ENCODE measurements at places on chromosomes 16 and 17.
A peak's percentile ranks its signal among the peaks of the same experiment; 100 is the strongest.

DNA sequence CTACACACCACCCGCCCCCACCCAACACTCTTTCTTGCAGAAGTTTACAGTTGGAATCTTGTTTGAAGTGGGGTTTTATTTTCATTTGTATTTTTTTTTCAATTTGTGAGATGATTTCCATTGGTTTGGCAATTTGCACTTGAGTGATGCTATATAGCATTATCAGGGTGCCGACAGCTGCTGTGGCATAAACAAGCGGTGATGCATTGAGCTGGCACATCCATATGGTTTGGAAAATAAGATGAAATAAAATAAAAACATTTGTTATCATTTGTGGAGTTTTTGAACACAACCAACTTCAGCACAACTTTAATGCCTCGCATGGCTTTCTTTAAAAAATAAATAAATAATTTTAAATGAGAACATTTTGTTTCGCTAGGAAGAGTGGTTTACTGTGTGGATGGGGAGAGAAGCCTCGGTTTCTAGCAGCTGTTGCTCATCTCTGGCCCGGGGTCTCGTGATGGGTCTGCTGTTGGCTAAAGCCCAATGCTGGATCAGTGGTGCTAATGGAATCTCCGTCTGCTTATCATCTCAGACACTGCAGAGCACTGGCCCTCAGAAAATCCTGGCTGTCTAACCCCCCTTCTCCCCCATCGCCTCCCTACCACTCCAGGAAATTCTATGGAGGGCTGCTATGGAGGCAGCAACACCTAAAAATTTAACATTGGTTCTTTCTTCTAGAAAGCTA lies 192.3 kb upstream of the MAF start:
- no peak for DNase-seq

DNA sequence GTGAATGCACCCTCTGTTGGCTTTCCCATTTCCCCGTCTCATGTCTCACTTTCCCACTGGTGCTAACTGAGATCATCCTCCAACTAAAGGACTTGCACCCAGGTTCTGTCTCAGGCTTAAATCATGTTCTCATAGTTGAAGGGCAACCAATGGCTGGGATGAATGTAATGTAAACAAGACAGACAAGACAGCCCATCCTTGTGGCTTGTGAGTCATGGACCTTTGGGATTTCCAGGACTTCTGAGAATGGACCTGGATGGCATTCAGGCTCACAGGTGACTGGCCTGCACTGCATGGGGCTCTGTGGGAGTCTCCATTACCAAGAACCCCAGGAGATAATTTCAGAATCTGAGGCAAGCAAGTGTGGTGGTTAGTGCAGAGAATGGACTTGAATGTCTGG lies 347.5 kb downstream of the HAPSTR1 start:
- no peak for DNase-seq

DNA sequence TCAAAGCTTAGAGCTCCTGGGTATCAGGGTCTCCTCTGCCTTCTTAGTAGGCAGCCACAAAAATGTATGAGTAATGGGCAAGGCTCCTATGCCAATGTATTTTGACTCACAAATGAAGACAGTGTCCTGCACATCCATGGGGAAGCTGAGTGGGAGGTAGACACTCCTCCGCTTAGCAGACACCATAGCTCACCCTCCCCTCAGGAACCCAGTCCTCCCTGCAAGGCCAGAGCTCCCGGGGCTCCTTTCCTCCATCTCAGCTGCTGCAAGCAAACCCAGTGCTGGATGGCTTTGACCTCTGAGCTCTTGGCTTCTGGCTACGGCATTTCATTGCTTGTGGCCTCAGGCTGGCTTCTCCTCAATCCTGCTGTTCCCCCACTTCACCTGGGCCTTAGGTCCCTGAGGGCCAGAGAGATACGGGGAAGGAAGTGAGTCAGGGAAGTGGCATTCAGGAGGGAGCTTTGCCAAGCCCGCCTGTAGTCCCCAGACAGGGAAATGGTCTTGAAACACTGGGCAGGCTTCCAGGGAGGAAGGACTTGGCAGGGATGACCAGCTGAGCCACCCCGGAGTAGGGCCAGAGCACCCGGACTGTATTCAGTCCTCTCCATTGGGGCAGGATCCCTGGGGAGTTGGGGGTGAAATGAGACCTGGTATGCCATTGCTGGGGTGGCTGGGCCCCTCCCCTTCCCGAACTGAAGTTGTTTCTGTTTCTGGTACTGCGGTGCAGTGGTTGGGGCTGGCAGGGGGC lies 4.5 kb downstream of the ABCC3 start:
- DNase-seq: peak; percentile 33

GRCh38 chr17:4946312-4946976 lies 1.9 kb downstream of the PFN1 start:
- peak; percentile 21 for DNase-seq

DNA sequence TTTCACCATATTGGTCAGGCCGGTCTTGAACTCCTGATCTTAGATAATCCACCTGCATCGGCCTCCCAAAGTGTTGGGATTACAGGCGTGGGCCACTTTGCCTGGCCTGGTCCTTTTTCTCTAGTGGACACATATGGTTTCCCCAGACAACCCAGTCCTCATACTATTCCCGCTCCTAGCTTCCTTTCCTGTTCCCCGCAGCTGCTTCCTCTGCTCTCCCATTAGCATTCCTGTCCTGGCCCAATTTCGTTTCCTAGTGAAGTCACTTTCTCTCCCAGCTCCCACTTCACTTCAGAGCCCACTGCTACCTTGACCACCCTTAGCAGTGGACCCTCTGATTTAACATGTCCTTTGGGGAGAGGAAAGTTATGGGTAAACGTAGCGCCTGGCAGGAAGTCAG lies 11.3 kb downstream of the KATNIP start:
- no peak for DNase-seq

DNA sequence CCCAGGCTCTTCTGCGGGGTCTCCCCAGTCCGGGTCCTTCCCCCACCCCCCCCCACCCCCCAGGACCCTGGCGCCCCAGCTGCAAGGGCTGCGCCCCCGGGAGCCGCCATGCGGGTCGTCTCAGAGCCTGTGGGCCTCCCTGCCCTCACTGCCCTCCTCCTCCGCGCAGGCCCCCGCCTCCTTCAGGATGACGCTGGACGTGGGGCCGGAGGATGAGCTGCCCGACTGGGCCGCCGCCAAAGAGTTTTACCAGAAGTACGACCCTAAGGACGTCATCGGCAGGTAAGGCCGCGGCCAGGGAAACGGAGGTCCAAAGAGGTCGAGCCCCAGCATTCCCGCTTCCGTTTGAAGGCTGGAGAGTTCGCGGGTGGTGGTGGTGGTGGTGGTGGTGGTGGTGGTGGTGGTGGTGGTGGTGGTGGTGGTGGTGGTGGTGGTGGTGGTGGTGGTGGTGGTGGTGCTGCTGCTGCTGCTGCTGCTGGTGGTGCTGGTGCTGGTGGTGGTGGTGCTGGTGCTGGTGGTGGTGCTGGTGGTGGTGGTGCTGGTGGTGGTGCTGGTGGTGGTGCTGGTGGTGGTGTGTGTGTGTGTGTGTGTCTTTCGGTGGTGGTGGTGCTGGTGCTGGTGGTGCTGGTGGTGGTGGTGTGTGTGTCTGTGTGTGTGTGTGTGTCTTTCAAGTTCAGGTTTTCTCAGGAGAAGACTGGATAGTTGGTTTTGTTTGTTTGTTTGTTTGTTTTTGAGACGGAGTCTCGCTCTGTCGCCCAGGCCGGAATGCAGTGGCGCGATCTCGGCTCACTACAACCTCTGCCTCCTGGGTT lies 615 bp downstream of the PHKG2 start:
- peak; percentile 53 for DNase-seq

- DNase-seq: no peak
Observed at GRCh38 chr16:23382279-23382678, 70.7 kb downstream of the COG7 start.

DNA sequence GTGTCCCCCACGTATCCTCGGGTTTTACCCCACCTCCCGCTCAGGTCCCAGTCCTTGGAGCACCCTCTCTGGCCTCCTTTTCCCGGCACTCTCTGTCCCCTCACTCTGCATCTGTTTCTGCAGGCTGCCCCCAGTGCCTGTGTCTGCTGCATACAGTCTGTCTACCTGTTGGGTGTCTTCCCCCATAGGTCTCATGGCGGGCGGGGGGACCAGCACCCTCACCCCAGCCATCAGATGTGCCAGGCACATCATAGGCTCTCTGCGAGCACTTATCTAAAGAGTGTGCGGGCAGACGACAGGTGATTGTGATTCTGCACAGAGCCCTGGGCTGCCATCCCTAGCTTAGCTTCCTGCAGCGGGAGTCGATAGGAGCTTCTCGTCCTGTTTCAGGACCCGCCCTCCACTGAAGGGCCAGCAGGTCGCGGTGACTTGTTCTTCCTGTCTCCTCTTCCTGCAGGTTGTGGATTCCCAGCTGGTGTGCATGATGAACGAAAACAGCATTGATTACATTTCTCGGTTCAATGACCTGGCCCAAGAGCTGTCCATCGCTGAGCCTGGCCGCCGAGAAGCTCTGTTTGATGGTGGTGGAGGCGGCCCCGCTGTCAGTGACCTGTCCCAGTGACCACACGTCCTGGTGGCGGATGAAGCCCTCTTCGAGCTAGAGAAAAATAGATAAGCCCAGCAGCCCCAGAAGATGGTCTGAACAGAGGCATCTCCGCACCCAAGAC lies 4.5 kb upstream of the JPT2 start:
- DNase-seq: no peak

DNA sequence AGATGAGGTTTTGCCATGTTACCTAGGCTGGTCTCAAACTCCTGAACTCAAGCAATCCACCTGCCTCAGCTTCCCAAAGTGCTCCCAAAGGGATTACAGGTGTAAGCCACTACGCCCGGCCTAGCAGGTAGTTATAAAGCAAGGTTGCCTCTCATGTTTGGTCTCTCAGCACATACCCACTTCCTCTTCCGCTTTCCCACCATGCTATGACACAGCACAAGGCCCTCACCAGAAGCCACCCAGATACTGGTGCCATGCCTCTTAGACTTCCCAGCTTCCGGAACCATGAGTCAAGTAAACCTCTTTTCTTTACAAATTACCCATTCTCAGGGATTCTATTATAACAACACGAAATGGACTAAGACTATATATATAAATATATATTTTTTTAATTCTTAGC lies 143.6 kb downstream of the COPRS start:
- peak; percentile 73 for DNase-seq

DNA sequence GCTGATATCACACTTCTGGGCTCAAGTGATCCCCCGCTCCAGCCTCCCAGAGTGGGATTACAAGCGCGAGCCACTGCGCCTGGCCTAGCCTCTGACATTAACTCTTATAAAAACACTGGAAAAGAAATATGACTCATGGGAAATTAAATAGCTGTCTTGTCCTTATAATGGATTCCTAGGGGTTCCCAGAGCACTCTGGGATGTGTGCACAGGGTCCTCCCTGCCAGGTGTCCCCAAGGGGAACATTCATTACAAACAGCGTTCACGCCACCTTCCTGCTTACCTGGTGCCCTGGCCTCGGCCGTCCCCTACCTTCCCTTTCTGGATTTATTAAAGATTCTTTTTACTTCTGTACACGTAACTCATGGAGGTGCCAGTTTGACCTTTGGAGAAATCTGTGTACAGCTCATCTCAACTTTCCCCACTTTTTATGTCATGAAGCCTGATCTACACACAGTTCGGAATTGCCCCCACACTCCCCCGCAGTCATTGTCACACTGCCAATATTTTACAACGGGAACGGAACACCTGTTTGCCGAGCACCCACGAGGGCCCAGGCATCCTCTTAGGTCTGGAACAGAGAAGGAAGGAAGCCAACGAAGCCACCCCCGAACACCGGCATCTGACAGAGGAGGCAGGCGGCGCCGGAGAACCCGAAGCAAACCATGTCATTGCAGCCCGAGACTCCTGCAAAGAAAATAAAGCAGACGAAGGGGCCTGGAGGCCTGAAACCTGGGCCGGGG lies 39.7 kb upstream of the MEAK7 start:
- DNase-seq: no peak

All from NB4 (cell line).